NCI-H2107 (cell line): ENCODE measurements at places on chromosomes 7 and 10.

GRCh38 chr10:122230222-122230621 is 40.9 kb upstream of the BTBD16 start:
- no peak for DNase-seq

DNA sequence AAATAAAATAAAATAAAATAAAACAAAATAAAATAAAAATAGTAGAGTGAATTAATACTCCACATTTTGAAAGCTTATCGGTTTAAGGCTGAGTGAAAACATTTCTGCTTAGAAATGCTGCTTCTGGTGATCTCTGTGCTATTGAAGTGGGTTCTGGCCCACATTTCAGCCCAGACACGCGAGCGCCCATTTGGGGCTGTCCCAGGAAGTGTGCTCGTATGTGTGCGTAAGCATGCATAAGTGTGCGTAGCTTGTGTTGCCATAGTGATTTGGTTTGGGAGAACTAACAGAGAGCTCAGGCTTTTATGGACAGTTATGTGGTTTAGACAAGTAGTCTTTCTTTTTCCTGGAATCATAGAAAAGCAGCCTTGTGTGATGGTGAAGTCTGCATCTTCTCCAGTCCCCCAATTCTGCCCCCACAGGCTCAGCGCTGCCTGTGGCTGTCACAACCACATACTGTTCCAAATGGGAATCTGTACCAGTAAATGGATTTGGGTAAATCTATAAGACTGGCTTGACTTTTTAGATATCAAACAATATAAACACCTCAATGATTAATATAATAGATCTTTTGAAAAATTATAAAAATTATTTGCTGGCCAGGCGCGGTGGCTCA is 29.8 kb upstream of the PURB start:
- DNase-seq: no peak

DNA sequence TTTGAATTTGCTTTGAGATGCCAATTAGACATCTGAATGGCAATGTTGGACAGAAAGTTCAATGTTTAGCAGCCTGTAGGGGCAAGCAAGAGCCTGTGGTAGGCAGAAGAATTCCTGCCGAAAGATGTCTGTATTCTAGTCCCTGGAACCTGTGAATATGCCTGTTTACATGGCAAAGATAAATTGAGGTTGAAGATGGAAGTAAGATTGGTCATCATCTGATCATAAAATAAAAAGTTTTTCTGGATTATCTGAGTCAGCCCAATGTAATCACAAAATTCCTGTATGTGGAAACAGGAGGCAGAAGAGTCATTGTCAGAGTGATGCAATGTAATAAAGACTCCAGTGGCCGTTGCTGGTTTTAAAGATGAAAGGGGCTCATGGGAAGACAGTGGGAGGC is 430.5 kb downstream of the MDFIC start:
- no peak for DNase-seq

GRCh38 chr10:13168781-13169180 is 7.4 kb downstream of the MCM10 start:
- DNase-seq: no peak

DNA sequence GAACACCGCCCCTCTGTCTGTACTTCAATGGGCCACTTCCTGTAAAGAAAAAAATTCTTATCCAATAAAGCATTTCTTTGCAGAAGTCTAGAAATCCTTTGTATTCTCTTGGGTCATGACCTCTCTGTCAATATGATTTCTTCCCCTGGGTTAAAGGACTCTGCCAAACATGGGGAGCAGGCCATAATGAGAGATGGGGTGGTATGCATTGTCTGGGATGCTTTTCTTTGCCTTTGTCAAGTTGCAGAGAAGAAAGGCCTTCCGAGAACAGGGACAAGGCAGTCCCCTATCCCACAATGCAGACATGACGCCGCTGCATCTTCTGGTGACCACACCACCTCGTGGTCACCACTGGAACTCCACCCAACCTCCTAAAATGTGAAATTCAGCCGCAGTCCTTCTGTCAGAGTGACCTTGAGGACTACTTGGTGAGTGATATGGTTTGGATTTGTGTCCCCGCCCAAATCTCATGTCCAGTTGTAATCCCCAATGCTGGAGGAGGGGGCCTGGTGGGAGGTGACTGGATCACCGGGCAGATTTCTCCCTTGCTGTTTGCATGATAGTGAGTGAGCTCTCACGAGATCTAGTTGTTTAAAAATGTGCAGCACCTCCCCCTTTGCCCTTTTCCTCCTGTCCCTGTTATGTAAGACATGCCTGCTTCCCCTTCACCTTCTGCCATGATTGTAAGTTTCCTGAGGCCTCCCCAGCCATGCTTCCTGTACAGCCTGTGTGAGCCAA is 15.2 kb upstream of the FRMPD2 start:
- no peak for DNase-seq

GRCh38 chr7:134992626-134993179 is 6.4 kb downstream of the AGBL3 start:
- no peak for DNase-seq

- no peak for DNase-seq
These were observed 342 bp downstream of the OR2AE1 start for GRCh38 chr7:99876491-99876890.
